ENCODE measurements at places on chromosomes 11 and 22.
A peak's percentile ranks its signal among the peaks of the same experiment; 100 is the strongest.

DNA sequence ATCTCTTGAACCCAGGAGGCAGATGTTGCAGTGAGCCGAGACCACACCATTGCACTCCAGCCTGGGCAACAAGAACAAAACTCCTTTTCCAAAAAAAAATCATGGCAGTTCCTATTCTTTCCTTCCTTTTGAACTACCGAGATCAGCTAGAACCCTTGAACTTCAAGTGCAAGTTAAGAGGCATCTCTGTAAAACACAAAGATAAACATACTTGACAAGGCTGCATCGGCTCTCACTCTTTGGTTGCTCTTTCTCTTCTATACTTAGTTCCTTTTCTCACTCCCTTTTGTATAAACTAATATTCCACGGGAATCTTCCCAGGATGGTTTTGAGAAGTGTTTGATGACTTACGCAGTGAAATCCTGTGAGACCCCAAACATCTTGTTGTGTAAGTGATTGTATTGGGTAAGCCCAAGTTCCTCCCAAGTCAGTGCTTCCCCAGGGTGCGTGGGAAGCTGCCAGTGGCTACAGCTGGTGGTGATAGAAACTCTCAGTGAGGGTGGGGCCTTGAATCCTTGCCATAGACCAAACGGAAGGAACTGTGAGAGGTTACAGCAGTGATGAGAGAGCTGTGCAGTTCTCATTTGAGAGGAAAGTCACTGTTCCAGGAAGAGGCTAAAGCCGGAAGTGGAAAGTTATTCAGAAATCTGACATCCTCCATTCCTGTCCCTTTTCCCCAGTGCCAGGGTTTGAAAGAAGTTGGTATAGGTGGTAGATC, 24.1 kb upstream of the CDC42EP2 start:
- DNase-seq = no peak

- DNase-seq = no peak
Observed at GRCh38 chr11:19577976-19578619, 134.5 kb upstream of the NAV2 start.

- DNase-seq = no peak
Observed at GRCh38 chr11:60996381-60997138, 25.1 kb downstream of the CD6 start.

GRCh38 chr11:33237039-33237597, 20.1 kb upstream of the HIPK3 start:
- DNase-seq = no peak

DNA sequence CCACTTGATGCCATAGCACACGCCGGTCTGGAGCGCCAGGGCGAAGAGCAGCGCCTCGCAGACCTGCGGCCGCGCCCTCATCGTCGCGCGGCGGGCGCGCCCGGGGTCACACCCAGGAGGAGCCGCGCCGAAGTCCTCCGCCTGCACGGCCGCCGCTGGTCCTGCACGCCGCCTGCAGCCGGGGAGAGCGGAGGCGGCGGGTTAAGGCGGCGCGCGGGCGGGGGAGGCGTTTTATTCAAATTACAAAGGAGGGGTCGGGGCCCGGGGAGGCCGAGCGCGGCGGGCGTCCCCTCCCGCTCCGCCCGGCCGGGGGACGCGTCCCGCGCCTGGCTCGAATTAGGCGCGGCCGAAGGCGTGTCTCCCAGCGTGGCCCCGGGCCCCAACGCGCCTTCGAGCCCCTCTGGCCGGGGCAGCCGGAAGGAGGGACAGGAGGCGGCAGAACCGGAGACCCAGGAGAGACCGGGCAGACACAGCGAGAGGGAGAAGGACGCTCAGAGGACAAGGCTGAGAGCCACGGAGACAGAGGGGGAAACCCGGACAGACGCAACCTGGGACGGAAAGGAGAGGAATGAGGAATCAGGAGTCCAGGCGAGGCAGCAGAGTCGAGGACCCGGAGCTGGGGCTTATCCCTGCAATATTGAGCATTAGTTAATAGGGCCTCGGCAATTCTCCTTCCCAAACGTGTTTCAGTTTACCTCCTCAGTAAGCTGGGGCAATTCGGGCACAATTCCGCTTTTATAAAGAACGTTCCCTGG, at the start of gene WNT11:
WNT11 (minus strand) TSS at position 176 of the 755 bp plus-strand sequence; CDS start at position 81, 95 bp downstream.
- no peak for DNase-seq

- DNase-seq = no peak
Observed at GRCh38 chr11:120061761-120062560, 76.0 kb downstream of the TRIM29 start.

- no peak for DNase-seq
Observed at GRCh38 chr22:17972385-17973191, 51.8 kb downstream of the MICAL3 start.

DNA sequence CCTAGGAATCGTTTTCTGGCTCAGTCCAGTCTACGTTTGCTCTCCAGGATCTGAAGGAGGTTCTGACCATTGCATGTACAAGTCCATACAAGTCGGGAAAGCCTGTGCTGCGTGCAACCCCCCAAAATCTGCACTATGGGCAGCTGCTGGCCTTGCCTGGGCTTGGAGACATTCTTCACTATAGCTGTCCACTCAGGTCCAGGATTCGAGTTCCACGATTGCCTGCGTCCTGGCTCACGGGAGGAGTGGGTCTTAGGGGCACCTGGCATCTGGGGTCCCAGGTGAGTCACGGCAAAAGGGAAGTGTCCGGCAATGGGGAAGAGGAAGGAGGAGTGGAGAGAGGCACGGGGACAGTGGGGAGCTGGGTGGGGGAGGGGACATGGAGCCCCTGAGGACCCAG, 563.0 kb downstream of the BRD1 start:
- no peak for DNase-seq

GRCh38 chr22:46551321-46551720, 13.9 kb upstream of the CELSR1 start:
- DNase-seq = no peak

- DNase-seq = no peak
Observed at GRCh38 chr11:63760487-63761079, 8.0 kb downstream of the ZFTA start.

GRCh38 chr11:77196961-77197360, 68.9 kb downstream of the MYO7A start:
- no peak for DNase-seq

- DNase-seq = no peak
Observed at GRCh38 chr11:72216638-72217037, at the start of gene FOLR2. FOLR2 (plus strand) TSS chr11:72216794; CDS start chr11:72218585, 1,791 bp downstream.

DNA sequence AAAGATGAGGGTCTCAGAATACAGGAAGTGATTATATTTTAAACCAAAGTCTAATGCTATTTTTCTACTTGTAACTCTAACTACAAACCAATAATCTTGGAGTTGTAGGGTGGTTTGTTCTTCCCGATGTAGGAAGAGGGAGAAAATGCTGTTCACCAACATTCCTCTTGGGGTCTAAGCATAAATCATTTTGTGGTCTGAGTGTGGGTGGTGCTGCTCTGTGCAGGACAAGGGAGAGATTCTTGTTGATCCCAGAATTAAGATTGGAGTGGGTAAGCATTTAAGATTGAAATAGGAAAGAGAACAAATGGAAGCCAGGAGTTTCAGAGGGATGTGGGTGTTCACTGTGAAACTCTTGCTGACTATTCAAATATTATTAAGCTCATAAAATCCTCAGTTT, 38.6 kb upstream of the MMP13 start:
- DNase-seq = no peak

GRCh38 chr11:79157738-79158137, 283.1 kb downstream of the TENM4 start:
- DNase-seq = no peak

DNA sequence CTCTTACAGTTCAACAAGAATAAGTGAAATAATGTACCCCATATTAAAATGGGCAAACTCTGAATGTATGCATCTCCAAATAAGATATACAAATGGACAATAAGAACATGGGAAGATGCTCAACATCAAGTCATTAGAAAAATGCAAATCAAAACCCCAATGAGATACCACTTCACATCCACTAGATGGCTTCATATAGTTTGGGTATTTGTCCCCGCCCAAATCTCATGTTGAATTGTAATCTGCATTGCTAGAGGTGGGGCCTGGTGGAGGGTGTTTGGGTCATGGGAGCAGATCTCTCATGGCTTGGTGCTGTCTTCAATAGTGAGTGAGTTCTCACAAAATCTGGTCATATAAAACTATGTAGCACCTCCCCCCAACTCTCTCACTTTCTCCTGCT, 5.7 kb downstream of the MPZL2 start:
- no peak for DNase-seq

- no peak for DNase-seq
Observed at GRCh38 chr22:20465759-20466077, 28.1 kb upstream of the SCARF2 start.

- DNase-seq = no peak
Observed at GRCh38 chr11:122108828-122109227, 7.2 kb downstream of the BLID start.

DNA sequence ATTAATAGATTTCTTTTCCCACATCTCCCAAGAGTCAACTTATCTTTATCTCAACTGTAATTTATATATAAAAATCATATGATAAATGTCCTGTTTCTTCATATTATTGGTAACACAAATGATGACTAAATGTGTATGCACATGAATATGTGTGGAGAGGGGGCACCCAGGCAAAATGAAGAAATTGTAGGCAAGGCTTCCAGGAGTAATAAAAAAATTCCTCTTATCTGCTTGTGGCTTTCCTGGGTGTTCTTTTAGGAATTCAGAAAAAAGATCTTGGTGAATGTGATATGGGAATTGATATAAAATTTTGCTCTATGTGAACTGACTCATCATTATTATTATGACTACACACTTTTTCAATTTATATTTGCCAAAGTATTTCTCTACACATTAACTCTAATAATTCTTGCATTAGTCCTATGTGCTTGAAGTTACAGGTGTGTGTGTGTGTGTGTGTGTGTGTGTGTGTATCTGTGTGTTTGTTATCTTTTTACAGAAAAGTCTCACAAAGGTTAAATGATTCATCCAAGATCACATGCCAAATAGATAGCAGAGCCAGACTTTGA, 197.8 kb downstream of the SOX6 start:
- DNase-seq = no peak

DNA sequence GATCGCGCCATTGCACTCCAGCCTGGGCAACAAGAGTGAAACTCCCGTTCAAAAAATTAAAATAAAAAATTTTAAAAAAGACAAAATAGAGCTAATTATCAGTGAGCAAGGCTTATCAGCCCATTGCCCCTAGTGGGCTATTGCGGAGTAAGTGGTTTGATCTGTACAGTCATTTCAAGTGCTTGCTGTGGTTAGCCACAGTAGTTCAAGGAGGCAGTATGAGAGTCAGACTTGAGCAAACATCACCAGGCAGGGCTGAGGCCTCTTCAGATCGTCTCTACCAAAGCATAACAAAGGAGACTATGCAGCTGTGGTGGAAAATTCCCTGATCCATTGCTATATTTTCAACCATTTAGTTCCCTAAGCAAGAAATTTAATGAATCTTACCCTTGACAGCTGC, 4.3 kb upstream of the SBF2 start:
- DNase-seq = peak; percentile 56

DNA sequence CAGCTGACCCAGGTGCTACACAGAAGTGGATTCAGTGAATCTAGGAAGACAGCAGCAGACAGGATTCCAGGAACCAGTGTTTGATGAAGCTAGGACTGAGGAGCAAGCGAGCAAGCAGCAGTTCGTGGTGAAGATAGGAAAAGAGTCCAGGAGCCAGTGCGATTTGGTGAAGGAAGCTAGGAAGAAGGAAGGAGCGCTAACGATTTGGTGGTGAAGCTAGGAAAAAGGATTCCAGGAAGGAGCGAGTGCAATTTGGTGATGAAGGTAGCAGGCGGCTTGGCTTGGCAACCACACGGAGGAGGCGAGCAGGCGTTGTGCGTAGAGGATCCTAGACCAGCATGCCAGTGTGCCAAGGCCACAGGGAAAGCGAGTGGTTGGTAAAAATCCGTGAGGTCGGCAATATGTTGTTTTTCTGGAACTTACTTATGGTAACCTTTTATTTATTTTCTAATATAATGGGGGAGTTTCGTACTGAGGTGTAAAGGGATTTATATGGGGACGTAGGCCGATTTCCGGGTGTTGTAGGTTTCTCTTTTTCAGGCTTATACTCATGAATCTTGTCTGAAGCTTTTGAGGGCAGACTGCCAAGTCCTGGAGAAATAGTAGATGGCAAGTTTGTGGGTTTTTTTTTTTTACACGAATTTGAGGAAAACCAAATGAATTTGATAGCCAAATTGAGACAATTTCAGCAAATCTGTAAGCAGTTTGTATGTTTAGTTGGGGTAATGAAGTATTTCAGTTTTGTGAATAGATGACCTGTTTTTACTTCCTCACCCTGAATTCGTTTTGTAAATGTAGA, 1.7 kb downstream of the MALAT1 start:
- no peak for DNase-seq

DNA sequence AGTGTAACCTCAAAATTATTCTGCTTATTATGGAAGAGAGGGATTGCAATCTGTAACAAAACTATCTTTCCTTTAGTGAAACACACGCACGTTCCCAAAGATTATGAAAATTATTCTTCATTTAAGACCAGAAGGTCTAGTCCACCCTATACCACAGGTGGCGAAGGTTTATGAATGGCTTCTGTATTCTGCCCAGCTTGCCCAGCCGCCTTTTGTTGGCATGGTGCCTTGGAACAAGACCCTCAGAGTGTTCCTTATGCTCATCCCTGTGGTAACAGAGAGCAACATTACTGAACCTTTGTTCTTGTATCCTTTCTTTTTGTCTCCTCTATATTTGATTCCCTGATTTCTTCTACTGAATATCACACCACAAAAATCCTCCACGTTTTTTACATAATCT, 116.4 kb downstream of the FAR1 start:
- DNase-seq = no peak

GRCh38 chr22:31260474-31260856, 31.8 kb downstream of the PIK3IP1 start:
- no peak for DNase-seq

- DNase-seq = no peak
Observed at GRCh38 chr11:68215524-68216170, 2.6 kb upstream of the KMT5B start.

DNA sequence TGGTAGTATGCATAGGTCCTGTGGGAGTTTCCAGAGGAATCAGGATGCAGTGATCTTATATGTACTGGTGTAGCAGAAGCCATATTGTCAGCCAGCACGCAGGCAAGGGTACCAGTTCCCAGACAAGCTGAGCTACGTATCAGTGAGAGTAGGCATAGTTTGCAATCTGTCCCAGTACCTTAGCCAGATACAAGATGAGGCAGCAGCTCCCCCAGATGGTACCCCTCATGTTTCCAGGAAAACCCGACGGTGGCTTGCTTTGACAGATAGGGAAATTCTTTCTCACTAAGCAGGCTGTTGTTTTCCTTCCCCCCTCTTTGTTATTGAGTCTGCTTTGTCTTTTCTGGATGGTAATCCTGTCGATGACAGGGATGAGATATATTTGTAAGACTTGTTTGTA, 109.7 kb upstream of the RRM1 start:
- peak; percentile 8 for DNase-seq

GRCh38 chr11:65418431-65418680, 4.2 kb upstream of the NEAT1 start:
- no peak for DNase-seq

- no peak for DNase-seq
Observed at GRCh38 chr22:44666207-44666585, 35.8 kb upstream of the PRR5 start.

- DNase-seq = no peak
Observed at GRCh38 chr11:127117231-127117739, 116.7 kb upstream of the KIRREL3 start.

- DNase-seq = no peak
Observed at GRCh38 chr11:116376054-116376453, 396.7 kb downstream of the BUD13 start.

GRCh38 chr11:120738516-120739046, 227.0 kb downstream of the GRIK4 start:
- no peak for DNase-seq

GRCh38 chr11:64208796-64209562, 2.5 kb downstream of the FERMT3 start:
- no peak for DNase-seq

GRCh38 chr11:99325847-99326246, 305.1 kb downstream of the CNTN5 start:
- DNase-seq = no peak

- DNase-seq = no peak
Observed at GRCh38 chr22:29117799-29118477, 45.1 kb downstream of the KREMEN1 start.
